Amniotic stem cell (primary cell): ENCODE measurements at places on chromosomes 11 and 22.

DNA sequence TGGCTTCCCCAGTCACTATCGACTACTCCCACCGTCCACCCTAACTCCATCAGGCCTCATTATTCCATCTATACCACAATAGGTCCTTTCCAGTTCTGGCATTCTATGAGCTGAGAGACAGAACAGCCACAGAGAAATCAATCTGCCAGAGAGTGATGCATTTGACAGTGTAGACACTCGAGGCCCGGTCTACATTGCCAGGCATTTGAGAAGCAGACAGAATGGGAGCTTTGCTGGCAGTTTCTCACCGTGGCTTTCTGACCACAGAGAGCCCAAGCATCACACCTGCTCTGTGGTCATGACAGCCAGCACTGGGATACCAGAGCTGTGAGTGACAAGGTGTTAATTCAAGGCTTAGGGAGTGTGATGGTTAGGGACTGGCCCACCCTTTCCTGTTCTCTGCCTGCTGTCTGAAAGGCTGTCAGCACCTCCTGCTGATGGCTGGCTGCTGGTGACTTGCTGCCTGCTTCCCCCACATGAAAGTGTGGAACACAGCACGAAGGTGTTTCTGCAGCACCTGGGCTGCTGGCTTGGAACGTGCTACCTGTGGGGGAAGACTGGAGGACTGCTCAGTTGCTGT is 137.8 kb downstream of the KIRREL3 start:
- no peak for DNase-seq

- DNase-seq, result no peak
Observed at GRCh38 chr22:41043722-41044121, 48.7 kb upstream of the EP300 start.

GRCh38 chr11:444396-445144 is 2.8 kb upstream of the ANO9 start:
- DNase-seq, result no peak

DNA sequence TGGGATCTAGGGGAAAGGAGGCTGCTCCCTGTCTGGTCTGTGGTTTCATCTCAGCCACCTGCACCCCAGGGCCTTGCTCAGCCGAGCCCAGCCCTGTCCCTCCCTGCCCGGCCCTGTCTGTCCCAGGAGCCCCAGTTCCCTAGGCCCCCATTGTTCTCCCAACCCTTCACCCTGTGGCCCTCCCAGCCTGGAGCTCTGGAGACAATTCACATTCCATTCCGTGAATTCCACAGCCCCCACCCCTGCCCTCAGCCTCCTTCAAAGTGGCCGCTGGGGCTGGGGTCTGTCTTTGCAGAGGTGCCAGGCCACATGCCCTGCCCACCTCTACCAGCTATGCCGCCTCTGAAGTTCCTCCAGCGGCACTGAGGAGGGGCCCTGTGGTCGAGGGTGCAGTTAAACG is 77.9 kb upstream of the WNT11 start:
- DNase-seq, result no peak

GRCh38 chr11:112310848-112311247 is 50.2 kb upstream of the PLET1 start:
- no peak for DNase-seq

DNA sequence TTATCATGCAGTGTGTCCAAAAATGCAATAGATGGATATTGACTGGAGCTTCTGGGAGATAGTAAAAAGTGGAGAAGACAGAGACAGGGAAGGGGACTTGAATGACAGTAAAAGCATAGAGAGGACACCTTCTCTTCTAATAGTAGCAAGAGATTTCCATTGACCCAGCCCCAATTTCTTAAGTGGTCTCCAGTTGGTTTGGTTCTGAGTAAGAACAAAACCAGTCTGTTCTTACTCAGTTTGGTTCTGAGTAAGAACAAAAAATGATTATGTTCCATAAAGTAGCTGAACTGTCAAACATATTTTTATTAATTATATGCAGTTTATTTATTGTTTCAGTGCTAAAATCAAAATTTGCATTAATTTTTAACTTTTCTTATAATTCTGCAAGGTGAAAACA is 316.8 kb upstream of the MPPED2 start:
- DNase-seq, result no peak

GRCh38 chr11:69096473-69096872 is 47.7 kb downstream of the TPCN2 start:
- no peak for DNase-seq
